ENCODE measurements at places on chromosomes 5 and 9.
A peak's percentile ranks its signal among the peaks of the same experiment; 100 is the strongest.

- no peak for DNase-seq
Observed at GRCh38 chr9:137452761-137453642, 6.1 kb downstream of the NSMF start.

- DNase-seq, result no peak
Observed at GRCh38 chr5:62143268-62144229, 162.5 kb upstream of the KIF2A start.

GRCh38 chr9:16461851-16462250, 408.6 kb downstream of the BNC2 start:
- DNase-seq, result no peak

DNA sequence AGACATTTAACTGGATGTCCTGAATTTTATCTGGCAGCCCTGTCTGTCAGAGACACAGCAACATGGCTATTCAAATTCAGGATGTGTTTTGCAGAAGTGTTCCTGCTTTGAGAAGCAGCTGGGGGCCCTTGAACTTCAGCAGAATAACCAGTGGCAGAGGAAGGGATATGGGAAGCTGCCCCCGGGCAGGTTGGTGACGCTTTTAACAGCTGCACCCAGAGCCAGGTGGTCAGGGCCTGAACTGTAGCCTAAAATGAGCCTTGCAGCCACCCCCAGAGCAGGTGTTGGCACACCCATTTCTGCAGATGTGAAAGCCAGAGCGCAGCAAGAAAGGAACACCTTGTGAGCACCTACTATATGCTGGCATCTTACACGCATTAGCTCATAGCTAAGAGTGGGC, 128.7 kb upstream of the BOD1 start:
- DNase-seq, result no peak

DNA sequence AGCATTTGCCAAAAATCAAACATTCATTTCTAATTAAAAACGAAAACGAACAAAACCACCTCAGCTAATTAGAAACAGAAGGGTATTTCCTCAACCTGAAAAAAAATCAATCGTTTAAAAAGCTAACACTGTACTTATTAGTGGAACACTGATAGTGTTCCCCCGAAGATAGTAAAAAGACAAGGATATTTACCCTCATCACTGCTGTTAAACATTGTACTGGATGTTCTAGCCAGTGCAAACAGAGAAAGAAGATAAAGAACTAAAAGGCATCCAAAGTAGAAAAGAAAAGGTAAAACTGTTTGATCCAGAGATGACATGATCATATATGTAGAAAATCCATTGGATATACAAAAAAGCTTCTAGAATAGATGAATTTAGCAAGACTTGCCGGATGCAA, 508.3 kb downstream of the DMRTA1 start:
- DNase-seq, result no peak

GRCh38 chr5:31033295-31033694, 160.2 kb upstream of the CDH6 start:
- no peak for DNase-seq

- DNase-seq, result peak; percentile 3
Observed at GRCh38 chr5:103120607-103121200, 603 bp downstream of the PPIP5K2 start.

GRCh38 chr9:80382211-80382891, 810.6 kb downstream of the TLE4 start:
- no peak for DNase-seq

All from activated gamma-delta T cell treated with Interleukin-2 at 50 U/mL for 16 hours (primary cell).